ENCODE measurements at places on chromosomes 1 and 21.

DNA sequence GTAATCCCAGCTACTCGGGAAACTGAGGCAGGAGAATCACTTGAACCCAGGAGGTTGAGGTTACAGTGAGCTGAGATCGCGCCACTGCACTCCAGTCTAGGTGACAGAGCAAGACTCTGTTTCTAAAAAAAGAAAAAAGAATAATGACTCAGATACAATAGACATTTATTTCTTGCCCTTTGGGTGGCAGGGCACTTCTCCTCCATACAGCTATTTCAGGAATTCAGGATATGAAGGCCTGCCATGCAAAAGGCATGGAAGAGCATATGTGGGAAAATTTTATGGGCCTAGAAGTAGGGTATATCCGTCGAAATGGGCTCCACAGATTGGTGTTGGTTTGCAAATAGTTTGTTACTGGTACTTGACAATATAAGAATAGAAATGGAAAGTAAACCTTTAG, 20.2 kb upstream of the POGZ start:
- DNase-seq: no peak

DNA sequence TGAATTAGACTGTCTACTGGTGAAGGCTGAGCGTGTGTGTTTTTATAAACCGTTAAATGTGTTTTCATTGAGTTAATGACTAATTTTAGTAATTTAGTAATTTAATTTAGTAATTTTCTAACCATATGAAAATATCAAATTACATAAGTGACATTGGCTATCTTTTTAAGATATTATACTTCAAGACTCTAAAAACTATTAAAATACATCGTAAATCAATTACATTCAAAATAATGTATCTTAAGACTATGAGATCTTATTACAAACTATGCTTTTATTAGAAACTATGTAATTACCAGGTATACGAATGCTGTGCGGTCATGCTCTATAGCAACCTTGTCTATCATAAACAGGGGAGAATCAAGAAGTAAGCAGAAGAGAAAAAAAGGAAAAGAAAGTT, 21.6 kb downstream of the MAP3K21 start:
- no peak for DNase-seq

GRCh38 chr1:205449254-205449749, 6.5 kb downstream of the BLACAT1 start:
- DNase-seq: no peak

DNA sequence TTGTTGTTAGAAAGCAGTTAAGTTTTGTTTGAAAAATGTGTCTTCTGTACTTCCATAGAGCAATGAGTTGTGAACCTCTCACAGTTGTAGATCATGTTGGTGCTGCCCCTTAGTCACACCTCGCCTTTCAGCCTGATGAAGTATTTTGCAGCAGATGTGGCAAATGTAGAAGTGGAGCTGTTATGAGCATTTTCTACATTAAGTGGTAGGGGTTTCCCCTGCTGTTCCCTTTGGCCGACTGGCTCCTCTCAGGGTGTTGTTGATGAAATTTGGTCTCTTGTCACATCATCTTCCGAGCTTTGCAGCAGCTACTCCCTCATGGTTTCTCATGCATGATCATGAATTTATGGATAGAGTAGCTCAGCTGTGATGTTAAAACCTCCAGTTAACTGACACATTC, 33.6 kb upstream of the DENND1B start:
- DNase-seq: no peak

DNA sequence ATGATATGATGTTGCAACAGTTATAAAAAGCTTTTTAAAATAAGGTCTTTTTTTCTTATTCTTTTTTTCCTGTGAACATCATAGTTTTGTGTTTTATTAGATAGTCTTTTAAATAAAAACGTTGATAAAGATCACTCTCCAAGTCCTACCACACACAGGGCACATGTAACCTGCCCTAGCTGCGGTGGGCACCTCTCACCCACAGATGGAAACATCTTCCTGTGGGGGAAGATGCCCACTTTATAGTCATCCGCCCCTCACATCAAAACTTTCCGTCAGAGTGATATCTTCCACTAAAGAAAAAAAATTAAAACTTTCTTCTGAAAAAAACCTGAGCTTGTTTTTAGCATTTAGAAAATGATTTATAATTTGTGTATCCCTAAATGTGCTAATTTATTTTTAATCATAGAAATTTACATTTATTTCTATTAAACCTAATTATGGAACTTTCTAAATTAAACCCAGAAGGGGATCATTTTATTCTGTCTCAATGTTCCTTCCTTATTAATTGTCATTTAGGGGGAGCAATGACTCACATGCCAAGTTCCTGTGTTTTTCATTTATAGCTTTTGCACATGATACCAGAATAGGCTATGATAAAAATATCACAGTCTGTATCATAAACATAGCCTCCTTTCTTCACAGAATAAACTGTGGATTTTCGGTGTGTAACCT, 24.7 kb downstream of the TNFRSF9 start:
- DNase-seq: no peak

- no peak for DNase-seq
Measured at GRCh38 chr21:14917762-14918161, 147.0 kb downstream of the NRIP1 start.

- no peak for DNase-seq
Measured at GRCh38 chr21:44819283-44820243, 1.7 kb upstream of the SUMO3 start.

DNA sequence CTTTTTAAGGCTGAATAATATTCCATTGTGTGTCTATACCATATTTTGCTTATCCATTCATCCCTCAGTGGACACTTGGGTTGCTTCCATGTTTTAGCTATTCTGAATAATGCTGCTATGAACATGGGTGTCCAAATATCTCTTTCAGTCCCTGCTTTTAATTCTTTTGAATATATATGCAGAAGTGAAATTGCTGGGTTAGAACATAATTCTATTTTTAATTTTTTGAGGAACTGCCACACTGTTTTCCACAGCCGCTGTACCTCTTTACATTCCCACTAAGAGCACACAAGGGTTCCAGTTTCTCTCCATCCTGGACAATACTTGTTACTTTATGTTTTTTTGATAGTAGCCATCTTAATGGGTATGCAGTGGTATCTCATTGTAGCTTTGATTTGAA, 65.6 kb downstream of the RIMS3 start:
- no peak for DNase-seq

DNA sequence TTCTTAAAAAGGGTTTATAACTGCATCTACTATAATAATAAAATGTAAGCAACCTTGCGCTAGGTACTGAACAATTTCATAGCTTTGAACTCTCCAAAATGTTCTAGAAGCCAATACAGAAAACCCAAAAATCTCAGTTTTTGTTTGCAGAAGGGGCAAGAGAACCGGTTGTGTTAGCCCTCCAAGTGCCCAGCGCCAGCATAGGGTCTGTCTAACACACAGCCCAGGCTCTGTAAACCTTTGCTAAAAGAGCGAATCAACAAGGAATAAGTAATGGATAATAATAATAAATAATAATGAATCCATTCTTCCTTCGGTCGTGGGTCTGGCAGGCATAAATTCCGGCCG, 333 bp upstream of the CHAF1B start:
- DNase-seq: no peak

GRCh38 chr1:182786223-182786994, 3.2 kb upstream of the NPL start:
- peak; percentile 79 for DNase-seq

DNA sequence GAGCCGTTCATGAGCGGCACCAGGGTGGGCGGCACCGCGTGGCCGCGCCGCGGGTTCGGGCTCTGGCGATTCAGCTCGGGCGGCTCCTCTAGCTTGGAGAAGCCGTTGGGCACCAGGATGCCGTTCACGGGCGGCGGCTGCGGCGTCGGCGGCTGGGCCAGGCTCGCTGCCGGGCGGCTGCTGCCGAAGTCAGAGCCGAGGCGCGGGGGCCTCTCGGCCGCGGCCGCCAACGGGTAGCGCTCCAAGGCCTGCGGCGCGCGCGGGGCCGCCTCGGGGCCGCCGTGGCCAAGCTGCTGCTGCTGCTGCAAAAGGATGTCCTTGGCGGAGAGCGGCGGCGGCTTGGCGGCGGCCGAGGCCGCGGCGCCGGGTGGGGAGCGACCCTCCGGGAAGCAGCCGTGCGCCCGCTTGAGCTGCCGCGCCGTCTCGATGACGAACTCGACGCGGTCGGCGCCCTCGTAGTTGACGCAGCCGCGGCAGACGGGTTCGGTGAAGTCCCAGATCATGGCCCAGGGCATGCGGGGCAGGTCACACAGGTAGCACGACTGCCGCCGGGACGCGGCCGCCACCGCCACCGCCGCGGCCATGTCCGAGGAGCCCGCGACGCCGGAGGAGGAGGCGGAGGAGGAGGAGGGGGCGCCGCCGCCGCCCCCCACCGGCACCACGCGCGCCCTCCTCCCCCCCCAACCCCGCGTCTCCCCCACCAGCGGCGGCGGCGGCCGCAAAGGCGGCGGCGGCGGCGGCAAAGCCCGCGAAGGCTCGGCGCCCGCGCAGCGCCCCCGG, 877 bp downstream of the IRF2BP2 start:
- peak; percentile 56 for DNase-seq

DNA sequence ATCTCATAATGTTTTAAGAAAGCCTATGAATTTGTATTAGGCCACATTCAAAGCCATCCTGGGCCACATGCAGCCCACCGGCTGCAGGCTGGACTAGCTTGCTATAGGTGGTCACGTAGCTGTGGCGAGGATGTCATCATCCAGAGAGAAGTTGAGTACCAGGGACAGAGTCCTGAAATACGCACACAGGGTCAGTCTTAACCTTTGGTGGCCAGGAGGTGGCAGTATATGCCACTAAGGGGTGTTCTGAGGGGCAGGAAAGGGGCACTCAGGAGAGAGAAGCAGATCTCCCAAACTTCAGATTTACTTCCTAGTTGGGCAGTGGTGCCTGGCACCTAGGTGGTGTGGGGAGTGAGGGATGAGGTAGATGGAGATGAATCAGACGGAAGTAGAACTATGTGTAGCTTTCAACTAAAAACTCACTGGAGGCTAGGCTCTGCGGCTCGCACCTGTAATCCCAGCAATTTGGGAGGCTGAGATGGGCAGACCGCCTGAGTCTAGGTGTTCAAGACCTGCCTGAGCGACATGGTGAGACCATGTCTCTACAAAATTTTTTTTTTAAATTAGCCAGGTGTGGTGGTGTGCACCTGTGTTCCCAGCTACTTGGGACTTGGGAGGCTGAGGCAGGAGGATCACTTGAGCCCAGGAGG, 16.3 kb upstream of the CDK18 start:
- peak; percentile 65 for DNase-seq

DNA sequence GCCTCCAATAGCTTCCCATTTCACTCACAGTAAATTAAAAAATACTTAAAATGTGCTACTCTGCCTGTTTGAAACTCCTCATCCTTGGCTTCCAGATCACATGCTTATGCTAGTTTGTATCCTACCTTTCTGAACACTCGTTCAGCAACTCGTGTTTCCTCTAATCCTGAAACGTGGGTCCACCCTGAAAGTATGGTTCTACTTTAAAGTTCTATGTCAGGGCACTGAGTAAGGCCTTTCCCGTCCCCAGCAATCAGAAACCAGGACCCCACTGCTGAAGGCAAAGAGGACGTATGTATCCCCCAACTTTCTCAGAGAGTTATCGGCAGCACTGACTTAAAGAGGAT, 419 bp upstream of the TSEN15 start:
- DNase-seq: no peak

DNA sequence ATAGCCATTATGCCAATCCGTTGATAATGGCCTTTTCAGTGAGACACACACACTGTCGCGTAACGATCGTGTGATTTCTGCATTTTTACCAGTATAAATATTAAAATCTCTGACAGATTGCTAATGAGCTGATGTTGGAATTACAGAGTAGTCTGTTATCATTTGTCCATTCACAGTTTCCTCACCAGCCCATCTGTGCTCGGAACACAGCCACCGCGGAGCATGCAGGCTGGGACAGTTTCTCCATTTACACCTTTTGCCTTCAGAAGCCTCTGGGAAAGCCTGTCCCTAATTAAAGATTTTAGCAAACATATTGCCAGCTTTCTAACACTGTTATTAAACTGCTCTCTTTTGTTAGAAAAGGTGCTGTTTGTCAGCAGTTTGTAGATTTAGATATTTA, 82.2 kb upstream of the BARHL2 start:
- DNase-seq: no peak

DNA sequence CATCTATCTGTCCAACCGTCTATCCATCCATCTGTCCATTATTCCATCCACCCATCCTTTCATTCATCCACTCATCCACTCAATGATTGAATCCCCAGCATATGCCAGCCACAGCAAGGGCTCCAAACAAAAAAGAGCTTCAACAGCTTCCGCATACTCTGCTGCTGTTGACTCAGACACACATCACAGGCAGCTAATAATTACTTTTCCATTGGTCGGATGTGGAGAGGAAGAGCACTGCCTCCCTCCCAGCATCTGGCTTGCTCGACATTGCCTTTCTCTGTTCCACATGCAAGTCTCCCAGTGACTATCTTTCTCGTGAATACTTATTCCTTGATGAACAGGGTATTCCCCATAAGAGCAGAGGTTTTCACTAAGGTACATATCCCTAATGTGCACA, 176.5 kb downstream of the HIVEP3 start:
- DNase-seq: no peak

- DNase-seq: no peak
Measured at GRCh38 chr1:39657402-39657801, 14.5 kb downstream of the NT5C1A start.

GRCh38 chr21:38908537-38908936, 102.8 kb downstream of the ETS2 start:
- DNase-seq: no peak

- no peak for DNase-seq
Measured at GRCh38 chr1:53091841-53092645, 30.0 kb downstream of the PODN start.

DNA sequence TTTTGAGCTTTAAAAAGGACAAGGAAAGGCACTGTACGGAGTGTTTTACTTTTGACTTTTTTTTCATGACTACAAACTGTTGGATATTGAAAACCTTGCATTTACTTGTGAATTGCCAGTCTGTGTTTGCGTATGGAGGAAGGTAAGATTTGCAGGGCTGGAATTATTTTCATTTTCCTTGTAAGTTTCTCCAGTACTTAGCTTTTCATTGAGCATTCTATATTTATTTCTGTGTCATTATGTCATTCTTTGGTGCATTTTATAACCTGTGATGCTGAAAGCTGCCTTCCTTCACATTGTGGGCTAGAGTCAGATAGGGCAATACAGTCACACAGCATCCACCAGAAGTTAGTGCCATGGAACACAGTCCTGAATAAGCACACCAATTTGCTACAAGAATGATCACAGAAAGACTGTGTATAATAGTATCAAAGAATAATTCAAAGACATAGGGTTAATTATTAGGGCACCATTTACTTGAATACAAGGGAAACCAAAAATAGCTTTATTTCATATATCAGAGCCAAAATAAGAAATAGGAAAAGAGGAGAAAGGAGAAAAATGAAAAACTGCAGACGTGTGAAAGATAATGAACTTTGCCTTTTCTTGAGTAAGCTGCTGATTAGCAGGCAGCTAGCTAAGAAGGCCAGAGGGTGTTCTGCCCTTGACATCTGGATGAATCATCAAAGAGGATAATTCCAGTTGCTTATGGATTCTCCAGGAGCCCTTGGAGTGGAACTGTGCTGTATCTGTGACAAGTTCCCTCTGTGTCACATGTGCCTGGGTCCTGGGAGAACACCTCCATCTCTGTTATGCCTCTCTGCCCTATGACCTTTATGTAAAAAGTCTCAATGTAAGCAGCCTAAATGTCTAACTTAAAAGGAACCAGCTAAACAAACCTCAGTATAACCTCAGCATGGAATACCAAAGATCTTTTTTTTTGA, 8.0 kb upstream of the FAM20B start:
- DNase-seq: no peak

Data from endothelial cell (in vitro differentiated cells).